ENCODE measurements at places on chromosomes 2 and 18. TPM values are rescaled to one million over a fixed set of nuclear protein-coding genes. Genes with fewer than 3 reads are reported as not detected.

SERPINB13 gene
- total RNA-seq: not detected

VPS54 gene
- total RNA-seq: 19.0 TPM

GRCh38 chr2:59353306-59353921 lies 1112.3 kb upstream of the FANCL start:
- no peak for DNase-seq
- no peaks in the 10 kb centered on the region for H3K36me3 ChIP-seq
- H3K4me3 ChIP-seq: no peak overlapping the region
- H3K27ac ChIP-seq: no peak overlapping the region
- H3K27me3 ChIP-seq: no peaks in the 10 kb centered on the region

DNA sequence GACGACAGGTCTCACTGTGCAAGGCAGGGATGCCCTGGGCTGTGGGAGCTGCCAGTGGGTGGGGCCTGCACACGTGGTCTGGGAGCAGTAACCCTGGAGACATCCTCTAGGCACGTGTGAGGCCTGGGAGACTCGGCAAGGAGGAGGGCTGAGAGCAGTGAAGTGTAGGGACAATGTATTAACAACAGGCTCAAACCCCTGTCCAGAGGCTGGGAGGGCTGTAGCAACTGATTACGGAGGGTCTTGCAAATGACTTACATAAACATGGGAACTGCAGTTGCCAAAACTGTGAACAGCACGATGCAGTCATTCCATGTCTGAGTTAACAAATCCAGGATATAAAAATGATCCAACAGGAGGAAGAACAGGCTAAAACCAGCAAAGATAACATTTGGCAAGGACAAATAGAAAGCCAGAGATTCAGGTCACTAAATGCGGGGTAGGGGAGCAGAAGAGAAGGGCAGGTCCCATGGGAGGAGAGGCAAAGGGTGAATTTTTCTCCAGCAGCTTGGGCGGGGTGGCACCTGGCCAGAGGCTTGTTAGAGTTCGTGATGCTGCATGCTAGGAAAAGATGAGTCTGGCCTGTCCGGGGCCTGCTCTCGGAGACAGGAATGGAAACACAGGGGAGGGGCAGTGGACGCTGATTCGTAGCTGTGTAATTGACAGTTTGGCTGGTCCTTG lies 44.9 kb downstream of the CYP27C1 start:
- no peak overlapping the region for H3K4me3 ChIP-seq
- no peaks in the 10 kb centered on the region for H3K36me3 ChIP-seq
- H3K27ac ChIP-seq: peak overlapping the region; percentile 83

DNA sequence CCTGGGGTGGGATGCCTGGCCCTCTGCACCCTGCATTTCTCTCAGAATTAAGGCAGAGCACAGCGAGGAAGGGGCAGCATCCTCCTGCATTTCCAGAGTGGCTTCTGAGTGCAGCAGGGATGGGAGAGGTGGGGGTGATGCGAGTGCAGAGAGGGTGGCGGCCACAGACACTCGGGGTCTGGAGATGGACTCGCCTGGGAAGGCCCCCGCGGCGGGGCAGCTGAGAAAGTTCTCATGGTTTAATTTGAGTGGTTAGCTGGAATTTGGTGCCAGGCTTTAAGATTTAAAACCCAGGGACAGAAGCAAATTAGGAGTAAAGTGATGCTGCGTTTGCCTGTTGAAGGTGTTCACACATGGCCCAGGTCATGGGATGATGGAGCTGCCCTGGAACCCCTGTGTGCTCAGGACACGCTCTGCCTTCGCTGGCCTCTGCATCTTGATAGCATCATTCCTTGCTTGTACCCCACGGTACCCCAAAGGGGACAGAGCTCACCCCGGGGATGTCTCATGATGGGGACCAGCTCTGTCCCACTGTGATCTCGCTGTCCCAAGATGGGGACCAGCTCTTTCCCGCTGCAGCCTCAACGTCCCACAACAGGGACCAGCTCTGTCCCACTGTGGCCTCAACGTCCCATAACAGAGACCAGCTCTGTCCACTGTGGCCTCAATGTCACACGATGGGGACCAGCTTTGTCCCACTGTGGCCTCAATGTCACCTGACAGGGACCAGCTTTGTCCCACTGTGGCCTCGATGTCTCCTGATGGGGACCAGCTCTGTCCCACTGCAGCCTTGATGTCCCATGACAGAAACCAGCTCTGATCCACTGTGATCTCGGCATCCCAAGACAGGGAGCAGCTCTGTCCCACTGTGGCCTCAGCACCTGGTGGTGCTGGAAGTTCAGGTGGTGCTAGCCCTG lies 27.5 kb downstream of the TMEM18 start:
- no peaks in the 10 kb centered on the region for H3K36me3 ChIP-seq
- H3K4me1 ChIP-seq: no peaks in the 10 kb centered on the region
- peak; percentile 89 for DNase-seq
- H3K27me3 ChIP-seq: no peaks in the 10 kb centered on the region

DNA sequence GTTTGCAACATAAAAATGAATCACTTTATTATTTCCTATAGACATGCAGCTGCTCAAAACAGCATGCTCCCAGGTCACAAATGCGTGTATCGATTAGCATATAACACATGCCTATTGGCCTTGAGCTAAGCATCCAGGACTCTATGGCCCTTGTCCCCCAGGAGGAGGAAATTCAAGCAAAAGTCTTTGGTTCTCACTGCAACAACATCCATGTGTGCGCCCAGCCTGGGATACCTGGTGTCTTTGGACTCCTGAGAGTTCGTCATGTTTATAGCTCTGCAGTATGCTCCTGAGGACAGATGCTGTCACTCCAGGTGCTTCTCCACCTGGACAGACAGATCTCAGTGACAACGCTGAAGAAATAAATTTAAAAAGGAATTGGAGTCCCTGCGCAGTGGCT lies 284.6 kb downstream of the PHLPP1 start:
- H3K27ac ChIP-seq: no peak overlapping the region
- peaks cover 11% of the 10 kb centered on the region for H3K4me1 ChIP-seq
- H3K27me3 ChIP-seq: no peaks in the 10 kb centered on the region
- no peaks in the 10 kb centered on the region for H3K36me3 ChIP-seq

- no peaks in the 10 kb centered on the region for H3K4me1 ChIP-seq
- H3K27ac ChIP-seq: no peak overlapping the region
These were observed 195.3 kb upstream of the CDH2 start for GRCh38 chr18:28372186-28372585.

DNA sequence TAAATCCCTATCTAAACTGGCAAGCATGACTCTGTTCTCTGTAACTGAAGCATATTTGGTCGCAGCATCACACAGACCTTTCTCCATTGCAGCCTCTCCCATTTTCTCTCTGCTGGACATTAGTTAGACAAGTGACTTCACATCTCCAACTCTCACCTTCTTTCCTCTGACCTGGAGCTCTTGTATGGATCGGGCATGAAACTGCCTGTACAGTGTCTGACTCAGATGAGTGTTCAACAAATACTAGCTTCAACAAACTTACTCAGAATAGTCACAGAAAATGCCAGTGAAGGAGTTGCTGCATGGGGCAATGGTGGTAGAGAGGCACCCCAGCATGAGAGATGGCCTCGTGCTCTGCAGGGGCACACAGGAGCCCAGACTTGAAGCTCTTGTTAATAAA lies 104.7 kb upstream of the COPS8 start:
- H3K27me3 ChIP-seq: no peaks in the 10 kb centered on the region
- no peak overlapping the region for H3K27ac ChIP-seq
- no peaks in the 10 kb centered on the region for H3K36me3 ChIP-seq
- DNase-seq: no peak
- H3K4me1 ChIP-seq: no peaks in the 10 kb centered on the region
- H3K4me3 ChIP-seq: no peak overlapping the region

DNA sequence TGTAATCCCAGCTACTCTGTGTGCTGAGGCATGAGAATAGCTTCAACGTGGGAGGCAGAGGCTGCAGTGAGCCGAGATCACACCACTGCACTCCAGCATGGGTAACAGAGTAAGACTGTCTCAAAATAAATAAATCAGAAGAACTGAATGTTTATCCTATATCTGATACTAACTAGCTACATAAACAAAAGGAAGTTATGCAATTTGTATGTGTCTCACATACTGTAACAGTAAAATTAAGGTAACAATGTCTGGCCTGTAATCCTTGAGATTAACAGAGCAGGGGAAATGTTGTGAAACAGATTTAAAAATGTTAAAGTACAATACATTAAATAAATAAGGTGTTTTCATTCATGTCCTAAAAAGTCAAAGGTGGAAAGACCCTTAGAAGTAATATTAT lies 150.8 kb downstream of the MEMO1 start:
- H3K4me1 ChIP-seq: no peaks in the 10 kb centered on the region
- no peaks in the 10 kb centered on the region for H3K27me3 ChIP-seq
- H3K27ac ChIP-seq: no peak overlapping the region

All from esophagus muscularis mucosa (tissue), 4 donors.